ENCODE measurements at places on chromosomes 3 and 15. TPM values are rescaled to one million over a fixed set of nuclear protein-coding genes. Genes with fewer than 3 reads are reported as not detected.
A peak's percentile ranks its signal among the peaks of the same experiment; 100 is the strongest.

The CPNE9 gene
- total RNA-seq = not detected

The CADM2 gene
- total RNA-seq = under 0.01 TPM

The ZNF662 gene
- total RNA-seq = 0.29 TPM

The CCR1 gene
- total RNA-seq = 0.59 TPM

The RASGRP1 gene
- total RNA-seq = 0.12 TPM

GRCh38 chr3:122064326-122064725 is 9.2 kb downstream of the CD86 start:
- no peak for DNase-seq

GRCh38 chr3:108046247-108046646 is 44.6 kb downstream of the CD47 start:
- no peak for DNase-seq

DNA sequence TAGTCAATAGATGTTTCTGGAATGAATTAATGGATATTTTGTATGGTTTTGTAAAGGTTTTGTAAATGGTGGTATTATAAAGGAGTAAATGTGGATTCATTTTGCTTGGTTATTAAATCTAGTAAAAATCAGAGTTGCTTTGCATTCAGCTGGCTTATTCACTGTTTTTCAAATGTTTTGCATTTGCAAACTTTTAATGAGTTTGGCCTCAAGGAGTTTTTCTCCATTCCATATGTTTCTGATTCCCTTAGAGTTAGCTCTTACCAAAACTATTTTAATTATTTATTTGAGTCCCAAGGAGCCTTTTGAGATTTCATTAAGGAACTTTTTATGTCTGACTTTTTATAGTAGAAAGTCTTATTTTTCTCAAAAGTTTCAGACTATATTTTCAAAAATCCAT is 992.2 kb downstream of the DIPK2A start:
- DNase-seq = no peak

GRCh38 chr3:65851827-65852226 is 186.9 kb downstream of the MAGI1 start:
- peak; percentile 29 for DNase-seq

- no peak for DNase-seq
Measured at GRCh38 chr3:149090907-149091306, 4.6 kb upstream of the HLTF start.

DNA sequence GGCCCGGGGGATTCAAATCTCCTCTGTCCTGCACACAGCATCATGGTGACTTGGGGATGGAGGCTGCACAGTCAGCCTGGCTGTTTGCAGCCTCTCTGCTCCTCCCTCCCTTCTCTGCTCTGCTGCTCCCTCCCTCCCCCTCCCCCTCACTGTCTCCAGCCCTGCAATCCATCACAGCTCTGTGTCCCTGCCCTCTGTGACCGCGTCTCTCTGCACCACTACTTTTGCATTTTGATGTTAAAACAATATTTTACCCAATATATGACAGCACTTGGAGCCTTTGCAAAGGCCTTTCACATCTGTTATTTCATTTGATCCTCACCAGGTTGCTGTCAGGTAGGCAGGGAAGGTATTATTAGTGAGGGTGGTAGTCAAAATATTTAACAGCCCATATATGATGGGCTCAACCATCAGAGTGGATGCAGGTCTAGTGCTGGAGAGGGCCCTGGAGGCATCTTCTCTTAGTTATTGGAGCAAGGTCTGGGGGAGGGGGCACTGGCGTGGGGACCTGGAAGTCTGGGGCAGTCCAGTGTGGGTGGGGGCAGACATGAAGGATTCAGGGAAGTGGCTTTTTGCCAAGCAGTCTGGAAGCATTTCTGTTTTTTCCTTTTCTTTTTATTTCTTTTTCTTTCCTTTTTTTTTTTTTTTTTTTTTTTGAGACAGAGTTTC is 16.3 kb upstream of the VPS8 start:
- no peak for DNase-seq

GRCh38 chr3:107826727-107827126 is 264.1 kb downstream of the CD47 start:
- DNase-seq = no peak

- no peak for DNase-seq
Measured at GRCh38 chr15:66955001-66955516, 110.3 kb upstream of the SMAD3 start.

- DNase-seq = no peak
Measured at GRCh38 chr3:32422943-32423342, 31.3 kb downstream of the CMTM7 start.

- DNase-seq = no peak
Measured at GRCh38 chr3:128906031-128906803, 26.8 kb downstream of the ACAD9 start.

- DNase-seq = peak; percentile 81
Measured at GRCh38 chr3:66483006-66483405, 17.8 kb downstream of the LRIG1 start.

DNA sequence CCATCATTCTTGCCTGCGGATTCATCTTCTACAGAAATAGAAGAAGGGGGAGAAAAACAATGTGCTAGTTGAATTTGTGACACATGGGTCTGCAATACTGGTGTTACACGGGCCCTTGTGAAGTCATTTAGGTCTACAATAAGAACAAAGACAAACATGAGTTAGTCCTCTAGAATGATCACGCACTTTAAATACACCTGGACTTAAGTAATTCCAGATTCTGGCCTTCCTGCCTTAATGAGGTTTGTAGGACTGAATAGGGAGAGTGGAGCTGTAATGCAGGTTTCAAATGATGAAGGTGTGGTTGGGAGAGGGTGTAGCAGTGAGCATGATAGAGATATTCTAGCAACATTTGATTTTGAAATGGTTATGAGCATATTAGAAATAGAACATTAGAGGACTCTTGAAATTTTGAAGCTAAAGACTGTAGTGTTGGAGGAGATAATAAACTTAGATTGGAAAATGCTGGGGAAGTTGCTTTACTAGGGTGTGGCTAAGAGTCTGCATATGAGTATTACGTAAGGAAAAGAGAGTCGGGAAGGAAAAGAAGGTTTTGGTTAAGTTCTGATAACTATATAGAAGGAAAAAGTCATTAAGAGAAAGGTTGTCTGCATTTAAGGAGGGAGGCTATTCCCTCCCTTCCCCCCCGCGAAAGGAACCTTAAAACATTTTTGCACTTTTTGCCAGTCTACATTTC is 606 bp downstream of the EIF2A start:
- peak; percentile 14 for DNase-seq

GRCh38 chr15:78982736-78983135 is 37.9 kb upstream of the CTSH start:
- no peak for DNase-seq

- peak; percentile 39 for DNase-seq
Measured at GRCh38 chr15:83207009-83207659, 489 bp downstream of the HDGFL3 start.

- DNase-seq = peak; percentile 82
Measured at GRCh38 chr3:71681224-71681668, 44.0 kb downstream of the EIF4E3 start.

- peak; percentile 13 for DNase-seq
Measured at GRCh38 chr3:105417525-105418289, 51.0 kb downstream of the ALCAM start.

- peak; percentile 29 for DNase-seq
Measured at GRCh38 chr3:122353215-122353614, 28.2 kb downstream of the CSTA start.

- DNase-seq = no peak
Measured at GRCh38 chr3:70747847-70748246, 435.4 kb upstream of the MDFIC2 start.

Measured in RPMI7951 (cell line).